Activated CD4-positive, alpha-beta memory T cell treated with anti-CD3 and anti-CD28 coated beads, Interleukin-2, amount 10 ng/mL, durations not matched to agents 7 days and 5 days (primary cell): ENCODE measurements at places on chromosomes 2 and 18. TPM values are rescaled to one million over a fixed set of nuclear protein-coding genes. Genes with fewer than 3 reads are reported as not detected.
A peak's percentile ranks its signal among the peaks of the same experiment; 100 is the strongest.

DNA sequence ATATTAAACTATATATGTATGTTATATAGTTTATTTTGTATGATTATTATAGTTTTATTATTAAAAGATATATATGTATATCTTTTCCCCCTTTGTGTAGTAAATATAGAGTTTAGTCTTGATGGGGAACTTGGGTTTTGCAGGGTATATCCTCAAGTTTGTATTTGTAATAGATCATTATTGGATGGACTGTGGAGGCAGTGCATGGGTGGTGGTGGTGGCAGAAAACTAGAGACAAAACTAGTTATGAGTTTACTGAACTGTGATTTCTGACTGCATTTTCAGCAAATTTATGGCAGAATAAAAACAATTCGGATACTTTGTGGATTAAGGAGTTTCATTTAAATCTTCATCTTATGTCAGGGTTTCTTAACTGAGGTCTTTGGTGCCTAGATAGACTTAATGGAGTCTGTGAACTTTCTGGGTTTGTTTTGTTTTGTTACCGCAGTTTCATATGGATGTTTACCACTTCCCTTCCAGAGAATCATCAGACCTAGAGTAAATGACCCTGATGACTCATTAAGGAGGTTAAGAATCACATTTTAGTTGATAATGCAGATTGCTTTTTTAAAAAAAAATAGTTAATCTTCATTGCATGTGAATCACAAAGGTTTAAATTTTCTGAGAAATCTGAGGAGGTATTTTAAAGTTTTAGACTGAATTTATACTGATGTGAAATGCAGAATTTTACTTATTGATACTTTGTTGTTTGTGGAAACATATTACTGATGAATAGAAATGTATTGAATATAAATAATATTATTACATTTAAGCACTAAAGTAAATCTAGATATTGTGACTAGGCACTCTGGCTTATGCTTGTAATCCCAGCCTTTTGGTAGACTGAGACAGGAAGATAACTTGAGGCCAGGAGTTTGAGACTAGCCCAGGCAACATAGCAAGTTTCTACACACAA lies 14.5 kb downstream of the EPC2 start:
- DNase-seq: no peak

DNA sequence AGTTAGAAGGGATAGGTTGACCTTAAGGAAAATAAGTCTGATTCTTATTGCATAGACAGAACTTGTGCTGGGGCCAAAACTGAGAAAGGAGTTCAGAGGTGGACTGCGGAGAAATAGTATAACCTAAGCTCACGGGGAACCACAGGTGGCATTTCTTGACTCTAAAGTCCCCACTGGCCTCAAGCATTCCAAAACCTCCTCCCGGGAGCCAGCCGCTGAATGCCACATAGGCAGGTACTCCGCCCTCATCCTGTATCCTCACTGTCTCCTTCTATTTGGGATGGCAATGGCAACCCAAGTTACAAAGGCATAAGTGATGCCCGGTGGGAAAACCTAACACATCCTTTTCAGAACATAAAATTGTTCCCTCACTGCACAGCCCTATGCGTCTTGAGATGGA lies 173.0 kb downstream of the SP3 start:
- DNase-seq: no peak

- no peak for DNase-seq
These were observed 111.6 kb downstream of the AGAP1 start for GRCh38 chr2:235605312-235606003.

DNA sequence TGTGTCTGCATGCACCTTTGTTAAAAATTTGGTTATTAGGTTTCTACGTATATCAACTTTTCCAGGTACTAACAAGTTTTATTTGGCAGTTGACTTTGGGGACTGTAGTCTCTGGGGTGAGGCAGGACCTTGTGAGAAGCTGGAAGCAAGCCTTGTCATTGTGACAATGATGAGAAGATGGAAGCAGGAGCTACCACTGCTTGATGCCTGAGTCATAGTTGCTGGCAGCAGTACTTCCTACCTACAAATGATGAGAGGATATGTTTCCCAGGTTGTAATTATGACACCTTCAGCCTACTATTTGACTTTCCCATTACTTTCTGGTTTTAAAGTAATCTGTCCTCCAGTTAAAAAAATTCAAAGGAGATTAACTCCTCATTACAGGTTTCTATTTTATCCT lies 516.3 kb downstream of the NRXN1 start:
- no peak for DNase-seq

DNA sequence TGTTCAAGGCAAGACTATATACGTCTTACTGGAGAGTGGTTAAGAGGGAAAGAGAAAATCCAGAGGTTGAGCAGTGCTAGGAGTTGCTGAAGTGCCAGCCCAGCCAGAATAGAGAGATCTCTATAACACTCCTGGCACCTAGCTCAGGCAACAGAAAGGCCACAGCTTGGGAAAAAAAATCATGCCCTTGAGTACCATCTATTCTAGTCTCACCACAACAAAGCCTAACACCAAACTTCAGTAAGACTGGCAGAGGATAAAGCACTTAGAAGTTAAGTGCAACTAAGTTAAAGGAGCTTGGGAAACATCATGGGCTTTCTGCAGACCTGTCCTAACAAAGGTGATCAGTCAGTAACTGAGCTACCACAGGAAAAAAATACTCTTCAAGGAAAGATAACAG lies 24.2 kb downstream of the INO80C start:
- DNase-seq: no peak

DNA sequence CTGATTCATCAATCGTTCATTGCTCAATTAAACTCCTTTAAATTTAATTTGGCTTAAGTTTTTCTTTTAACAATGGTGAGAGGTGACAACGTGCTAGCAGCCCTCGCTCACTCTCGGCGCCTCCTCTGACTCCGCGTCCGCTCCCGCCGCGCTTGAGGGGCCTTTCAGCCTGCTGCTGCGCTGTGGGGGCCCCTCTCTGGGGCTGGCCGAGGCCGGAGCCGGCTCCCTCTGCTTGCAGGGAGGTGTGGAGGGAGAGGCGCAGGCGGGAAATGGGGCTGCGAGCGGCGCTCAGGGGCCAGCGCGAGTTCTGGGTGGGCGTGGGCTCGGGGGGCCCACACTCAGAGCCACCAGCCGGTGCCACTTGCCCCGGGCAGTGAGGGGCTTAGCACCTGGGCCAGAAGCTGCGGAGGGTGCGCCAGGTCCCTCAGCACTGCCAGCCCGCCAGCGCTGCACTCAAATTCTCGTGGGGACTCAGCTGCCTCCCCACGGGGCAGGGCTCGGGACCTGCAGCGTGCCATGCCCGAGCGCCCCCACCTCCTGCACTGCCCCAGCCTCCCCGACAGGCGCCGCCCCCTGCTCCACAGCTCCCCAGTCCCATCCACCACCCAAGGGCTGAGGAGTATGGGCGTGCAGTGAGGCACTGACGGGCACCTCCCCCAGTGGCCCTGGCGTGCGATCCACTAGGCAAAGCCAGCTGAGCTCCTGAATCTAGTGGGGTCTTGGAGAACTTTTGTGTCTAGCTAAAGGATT lies 19.6 kb downstream of the ANKMY1 start:
- DNase-seq: no peak

GRCh38 chr2:171836146-171836910 lies 57.7 kb downstream of the SLC25A12 start:
- DNase-seq: no peak

SP110 gene
- total RNA-seq: 125 TPM

GRCh38 chr18:36828157-36828629 lies 609 bp downstream of the TPGS2 start:
- DNase-seq: peak; percentile 37

GRCh38 chr2:52454962-52455361 lies 1312.6 kb upstream of the CHAC2 start:
- no peak for DNase-seq

- no peak for DNase-seq
These were observed 80.9 kb downstream of the TSHZ1 start for GRCh38 chr18:75291460-75291859.

DNA sequence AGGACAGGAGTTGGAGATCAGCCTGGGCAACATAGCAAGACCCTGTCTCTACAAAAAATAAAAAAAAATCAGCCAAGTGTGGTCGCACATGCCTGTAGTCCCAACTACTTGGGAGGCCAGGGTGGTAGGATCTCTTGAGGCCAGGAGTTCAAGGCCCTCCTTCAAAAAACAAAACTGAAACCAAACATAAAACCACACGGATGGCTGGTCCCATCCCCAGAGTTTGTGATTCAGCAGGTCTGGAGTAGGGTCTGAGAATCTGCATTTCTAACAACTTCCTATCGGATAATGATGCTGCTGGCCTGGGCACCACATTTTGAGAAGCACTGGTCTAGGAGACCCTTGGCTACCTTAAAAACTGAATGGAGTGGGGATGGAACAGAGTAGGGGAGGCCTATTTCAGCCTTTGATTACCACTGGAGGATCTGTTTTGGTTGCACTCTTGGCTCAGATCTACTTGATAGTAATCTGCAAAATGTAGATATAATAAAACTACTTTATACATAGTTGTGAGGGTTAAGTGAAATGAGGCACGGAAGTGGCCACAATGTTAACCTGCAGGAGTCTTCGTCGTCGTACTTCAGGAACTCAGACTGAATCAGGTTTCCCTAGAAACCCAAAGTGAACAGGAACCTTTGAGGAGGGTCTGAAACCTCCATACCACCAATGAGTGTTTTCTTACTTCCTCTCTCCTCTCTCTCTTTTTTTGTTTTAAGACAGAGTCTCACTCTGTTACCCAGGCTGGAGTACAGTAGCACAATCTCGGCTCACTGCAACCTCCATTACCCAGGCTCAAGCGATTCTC lies 25.5 kb upstream of the NFE2L2 start:
- DNase-seq: peak; percentile 35

TUBA3E gene
- not detected for total RNA-seq

TUBB8B gene
- not detected for total RNA-seq

FAP gene
- not detected for total RNA-seq

GRCh38 chr2:162242586-162243280 lies 512 bp downstream of the FAP start:
- no peak for DNase-seq

GRCh38 chr2:113175736-113176695 lies 2.2 kb downstream of the PSD4 start:
- DNase-seq: peak; percentile 59

DNA sequence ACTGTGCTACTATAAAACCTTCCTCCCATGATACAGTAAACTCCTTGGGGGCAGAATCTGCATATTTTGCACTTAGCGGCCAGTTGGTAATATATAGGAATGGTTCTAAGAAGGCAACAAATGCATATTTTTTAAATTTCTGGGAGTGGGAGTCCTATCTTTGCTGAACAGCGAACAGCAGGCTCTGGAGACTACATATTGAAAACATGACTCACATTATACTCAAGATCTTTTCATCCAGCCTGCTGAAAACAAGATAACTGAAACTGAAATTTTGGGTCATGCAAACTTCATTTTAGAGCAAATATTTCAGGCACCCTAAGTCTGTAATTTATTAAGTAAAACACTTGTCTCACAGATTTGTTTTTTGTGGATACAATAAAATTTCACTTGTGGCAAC lies 122.2 kb downstream of the SATB2 start:
- DNase-seq: no peak

GRCh38 chr2:207847807-207848544 lies 78.3 kb upstream of the FZD5 start:
- no peak for DNase-seq

POTEJ gene
- not detected for total RNA-seq
